ENCODE measurements at places on chromosomes 5 and 9. TPM values are rescaled to one million over a fixed set of nuclear protein-coding genes. Genes with fewer than 3 reads are reported as not detected.

DNA sequence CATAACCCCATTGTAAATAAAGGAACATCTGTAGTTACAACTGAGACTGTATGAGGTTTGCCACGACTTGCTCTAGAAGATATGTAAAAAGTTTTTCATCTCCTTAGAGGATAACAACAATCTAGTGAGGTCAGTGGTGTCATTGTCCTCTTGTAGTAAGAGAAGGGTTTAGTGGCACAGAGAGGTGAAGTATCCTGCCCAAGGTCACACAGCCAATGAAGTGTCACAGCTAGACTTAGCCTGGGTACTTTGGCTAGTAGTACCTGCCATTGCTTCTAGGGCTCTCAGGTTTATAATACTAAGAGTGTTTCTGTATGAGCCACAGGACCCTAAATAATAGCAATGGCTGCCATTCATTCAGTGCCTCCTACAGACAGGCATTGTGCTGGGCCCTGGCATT lies 13.8 kb downstream of the CCDC180 start:
- DNase-seq: no peak
- H3K4me1 ChIP-seq: peaks cover 5% of the 10 kb centered on the region
- no peak overlapping the region for H3K4me3 ChIP-seq
- no peaks in the 10 kb centered on the region for H3K27me3 ChIP-seq

The HAVCR2 gene
- 0.17 TPM for total RNA-seq

DNA sequence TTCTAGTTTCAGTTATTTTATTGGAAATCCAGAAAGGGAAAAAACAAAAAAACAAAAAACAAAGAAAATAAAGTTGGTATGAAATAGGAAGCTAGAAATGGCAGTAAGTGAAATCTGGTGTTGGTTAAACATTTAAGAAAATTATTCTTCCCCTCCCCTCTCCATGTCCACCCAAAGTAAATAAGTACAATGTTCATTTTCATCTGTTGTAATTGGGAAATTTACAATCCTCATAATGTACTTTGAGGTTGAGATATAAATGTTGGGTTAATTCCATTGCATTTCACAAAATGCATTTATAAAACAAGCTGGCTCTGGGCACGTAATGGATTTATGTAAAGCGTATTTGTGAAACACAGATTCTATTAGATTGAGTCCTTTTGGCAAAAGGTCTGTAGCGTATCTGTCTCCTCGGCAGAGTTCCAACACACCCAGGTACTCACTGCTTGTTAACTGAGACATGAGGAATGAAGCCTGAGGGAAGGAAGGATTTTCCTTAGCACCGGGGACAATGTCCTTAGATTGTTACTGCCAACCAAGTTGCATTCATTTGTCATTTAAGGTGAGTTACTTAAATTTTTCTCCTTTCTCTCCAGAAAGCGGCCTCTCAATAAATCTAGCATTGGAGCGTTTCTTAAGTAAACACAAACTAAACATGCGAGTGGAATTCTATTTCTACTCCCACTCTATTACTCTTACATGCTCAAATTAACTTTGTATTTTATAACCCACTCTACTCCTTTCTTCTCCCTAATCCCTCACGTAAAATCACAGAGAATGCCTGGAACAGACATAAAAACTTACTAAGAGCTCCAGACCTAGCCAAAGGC lies 912.3 kb upstream of the WWC1 start:
- no peak overlapping the region for H3K27ac ChIP-seq
- no peaks in the 10 kb centered on the region for H3K36me3 ChIP-seq
- H3K27me3 ChIP-seq: no peaks in the 10 kb centered on the region
- no peak overlapping the region for H3K4me3 ChIP-seq
- no peaks in the 10 kb centered on the region for H3K4me1 ChIP-seq

GRCh38 chr5:78327761-78328510 lies 32.5 kb upstream of the SCAMP1 start:
- peak; percentile 88 for DNase-seq
- no peaks in the 10 kb centered on the region for H3K27me3 ChIP-seq
- peaks cover 24% of the 10 kb centered on the region for H3K4me1 ChIP-seq
- H3K27ac ChIP-seq: peak overlapping the region; percentile 58
- no peaks in the 10 kb centered on the region for H3K36me3 ChIP-seq
- peak overlapping the region; percentile 1 for H3K4me3 ChIP-seq

The CDC20B gene
- not detected for total RNA-seq
